Thoracic aorta (tissue), 2 donors: ENCODE measurements at places on chromosomes 1 and 21. TPM values are rescaled to one million over a fixed set of nuclear protein-coding genes. Genes with fewer than 3 reads are reported as not detected.

DNA sequence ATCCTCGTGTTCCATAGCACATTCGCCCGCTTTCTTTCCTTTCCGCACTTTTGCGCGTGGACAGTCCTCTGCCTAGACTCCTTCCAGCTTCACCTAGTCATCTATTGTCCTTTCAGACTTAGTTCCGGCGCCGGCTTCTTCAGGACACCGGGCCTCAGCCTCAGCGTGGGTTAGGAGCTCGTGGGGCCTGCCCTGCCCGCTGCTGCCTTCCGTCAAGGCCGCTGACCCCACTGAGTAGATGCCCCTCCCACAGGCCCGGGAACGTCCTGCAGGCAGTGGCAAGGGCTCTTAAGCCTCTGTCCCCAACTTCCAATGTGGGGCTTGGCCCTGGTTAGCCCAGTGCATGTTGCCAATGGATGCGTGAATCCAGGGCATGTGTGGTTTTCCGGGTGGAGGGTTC lies 11.4 kb downstream of the DMRTB1 start:
- DNase-seq = no peak

DNA sequence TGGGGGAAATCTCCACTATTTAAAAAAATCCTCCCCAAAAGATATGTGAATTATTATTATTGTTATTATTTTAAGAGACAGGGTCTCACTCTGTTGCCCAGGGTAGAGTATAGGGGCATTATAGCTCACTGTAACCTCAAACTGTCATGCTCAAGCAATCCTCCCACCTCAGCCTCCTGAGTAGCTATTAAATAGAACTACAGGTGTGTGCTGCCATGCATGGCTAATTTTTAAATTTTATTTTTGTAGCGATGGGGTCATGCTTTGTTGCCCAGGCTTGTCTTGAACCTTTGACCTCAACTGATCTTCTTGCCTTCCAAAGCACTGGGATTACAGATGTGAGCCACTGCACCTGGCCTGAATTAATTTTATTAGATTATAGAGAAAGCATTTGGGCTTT lies 116.8 kb downstream of the RABGAP1L start:
- no peak for DNase-seq

DNA sequence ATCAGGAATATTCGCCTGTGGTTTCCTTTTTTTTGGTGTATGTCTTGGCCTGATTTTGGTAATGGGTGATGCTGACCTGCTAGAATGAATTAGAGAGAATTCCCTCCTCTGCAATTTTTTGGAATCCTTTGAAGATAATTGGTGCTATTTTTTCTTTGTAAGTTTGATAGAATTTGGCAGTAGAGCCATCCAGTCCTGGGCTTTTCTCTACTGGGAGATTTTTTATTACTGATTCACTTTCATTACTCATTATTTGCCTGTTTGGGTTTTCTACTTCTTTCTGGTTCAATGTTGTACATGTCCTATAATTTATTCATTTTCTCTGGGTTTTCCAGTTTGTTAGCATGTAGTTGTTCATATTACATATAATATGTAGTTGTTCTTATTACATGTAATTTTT lies 48.7 kb downstream of the NTMT2 start:
- DNase-seq = no peak

GUCA2B gene
- total RNA-seq = not detected

KRTAP12-2 gene
- total RNA-seq = not detected

DNA sequence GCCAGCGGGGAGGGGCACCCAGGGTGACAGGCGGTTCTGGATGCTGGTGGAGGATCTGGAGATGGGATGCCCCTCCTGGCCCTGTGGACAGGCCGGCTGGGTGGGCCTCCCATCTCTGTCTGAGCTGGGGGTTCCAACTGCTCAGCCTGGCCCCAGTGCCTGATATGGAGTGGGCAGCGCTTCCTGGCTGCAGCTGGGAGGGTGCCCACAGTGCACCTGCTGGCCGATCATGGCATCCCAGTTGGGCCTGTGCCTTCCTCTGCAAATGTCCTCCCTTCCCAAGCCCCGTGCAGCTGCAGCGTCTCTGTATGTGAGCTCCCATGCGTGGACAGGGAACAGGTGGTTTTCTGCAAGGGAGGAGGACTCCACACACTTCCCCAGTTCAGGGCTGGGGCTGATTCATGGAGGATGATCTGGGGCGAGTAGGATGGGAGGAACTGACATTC lies 2.1 kb downstream of the PFKL start:
- DNase-seq = no peak

DNA sequence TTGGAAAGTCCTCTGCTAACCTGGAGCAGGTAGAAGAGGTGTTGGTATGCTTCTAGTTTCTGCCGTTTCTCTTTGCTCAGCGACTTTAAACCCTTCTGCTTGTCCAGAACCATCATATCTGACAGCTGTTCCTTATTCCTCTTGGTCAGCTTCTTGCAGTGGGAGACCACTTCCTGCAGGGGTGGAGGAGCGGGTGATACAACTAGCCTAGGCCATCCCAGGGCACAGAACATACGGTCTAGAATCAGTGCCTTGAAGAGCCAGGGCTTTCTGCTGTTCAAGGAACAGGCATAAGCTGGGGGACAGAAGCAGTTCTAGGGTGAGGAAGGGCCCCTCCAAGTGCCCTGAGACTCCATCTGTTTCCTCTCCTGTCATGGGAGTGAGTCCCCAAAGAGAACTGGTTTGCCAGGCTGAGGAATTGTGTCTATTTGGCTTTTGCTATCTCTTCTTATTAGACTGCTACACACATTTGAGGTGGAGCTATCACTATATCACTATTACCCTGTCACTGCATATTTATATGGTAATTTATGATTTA lies 32.5 kb downstream of the IQGAP3 start:
- no peak for DNase-seq

- DNase-seq = no peak
These were observed 12.8 kb downstream of the ZFP69B start for GRCh38 chr1:40462956-40463590.
